ENCODE measurements at places on chromosomes 13 and 19.

- DNase-seq = no peak
These were observed 971 bp downstream of the FOSB start for GRCh38 chr19:45468803-45469131.

- no peak for DNase-seq
These were observed 38.1 kb downstream of the UCHL3 start for GRCh38 chr13:75587679-75588078.

DNA sequence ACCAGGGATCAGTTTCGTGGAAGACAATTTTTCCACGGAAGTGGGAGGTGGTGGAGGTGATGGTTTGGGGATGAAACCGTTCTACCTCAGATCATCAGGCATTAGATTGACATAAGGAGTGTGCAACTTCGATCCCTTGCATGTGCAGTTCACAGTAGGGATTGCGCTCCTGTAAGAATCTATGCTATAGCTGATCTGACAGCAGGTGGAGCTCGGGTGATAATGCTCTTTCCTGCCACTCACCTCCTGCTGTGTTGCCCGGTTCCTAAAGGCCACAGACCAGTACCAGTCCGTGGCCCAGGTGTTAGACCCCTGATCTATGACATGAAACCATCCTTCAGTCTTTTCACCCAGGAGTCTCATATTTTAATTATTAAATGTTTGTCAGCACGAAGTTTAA is 4.0 kb downstream of the ZNF302 start:
- no peak for DNase-seq

DNA sequence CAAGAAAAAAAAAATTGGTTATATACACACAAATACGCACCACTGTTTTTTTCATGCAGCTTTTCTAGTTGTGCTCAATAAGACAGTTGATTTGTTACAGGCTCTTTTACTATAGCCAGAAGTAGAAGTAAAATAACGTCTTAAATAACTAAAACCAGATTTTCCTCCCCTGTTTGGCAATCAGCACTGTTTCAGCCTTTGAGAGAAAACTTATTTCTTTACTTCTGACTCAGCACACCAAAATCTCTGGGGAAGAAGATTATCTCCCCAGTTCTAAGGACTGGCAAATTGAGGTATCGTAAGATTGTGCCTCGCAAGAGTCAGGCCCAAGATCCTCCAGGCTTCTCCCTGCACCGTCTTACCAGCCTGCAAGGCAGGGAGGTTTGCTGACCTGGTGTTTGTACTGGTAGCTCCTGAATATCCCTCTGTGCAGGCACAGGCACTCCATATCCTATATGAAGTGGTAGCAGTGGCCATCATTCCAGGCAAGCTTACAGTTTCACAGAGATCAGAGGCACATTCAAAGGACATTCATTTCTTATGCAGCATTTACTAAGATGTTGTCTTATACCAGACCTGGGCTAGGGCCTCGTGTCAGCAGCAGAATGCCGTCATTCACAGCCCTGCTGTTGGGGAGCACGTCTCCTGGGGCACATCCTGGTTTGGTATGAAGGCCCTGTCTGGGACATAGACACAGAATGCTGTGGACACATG is 268.2 kb downstream of the ZNF536 start:
- no peak for DNase-seq

GRCh38 chr19:46133777-46134241 is 9.3 kb upstream of the IGFL3 start:
- no peak for DNase-seq

Measured in GM20000 (cell line).